A172 (cell line): ENCODE measurements at places on chromosomes 7 and 10. TPM values are rescaled to one million over a fixed set of nuclear protein-coding genes. Genes with fewer than 3 reads are reported as not detected.
A peak's percentile ranks its signal among the peaks of the same experiment; 100 is the strongest.

PARD3 gene
- total RNA-seq = 48.3 and 52.9 TPM in 2 replicates

DNA sequence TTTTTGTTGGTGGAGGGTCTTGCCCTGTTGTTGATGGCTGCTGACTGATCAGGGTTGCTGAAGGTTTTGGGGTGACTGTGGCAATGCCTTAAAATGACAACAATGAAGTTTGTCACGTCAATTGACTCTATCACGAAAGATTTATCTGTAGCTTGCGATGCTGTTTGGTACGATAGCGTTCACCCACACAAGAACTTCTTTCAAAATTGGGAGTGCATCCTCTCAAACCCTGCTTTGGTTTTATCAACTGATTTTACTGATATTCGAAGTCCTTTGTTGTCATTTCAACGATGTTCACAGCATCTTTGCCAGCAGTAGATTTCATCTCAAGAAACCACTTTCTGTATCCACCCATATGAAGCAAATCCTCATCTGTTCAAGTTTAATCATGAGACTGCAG lies 26.0 kb downstream of the NAMPT start:
- no peak for DNase-seq

DNA sequence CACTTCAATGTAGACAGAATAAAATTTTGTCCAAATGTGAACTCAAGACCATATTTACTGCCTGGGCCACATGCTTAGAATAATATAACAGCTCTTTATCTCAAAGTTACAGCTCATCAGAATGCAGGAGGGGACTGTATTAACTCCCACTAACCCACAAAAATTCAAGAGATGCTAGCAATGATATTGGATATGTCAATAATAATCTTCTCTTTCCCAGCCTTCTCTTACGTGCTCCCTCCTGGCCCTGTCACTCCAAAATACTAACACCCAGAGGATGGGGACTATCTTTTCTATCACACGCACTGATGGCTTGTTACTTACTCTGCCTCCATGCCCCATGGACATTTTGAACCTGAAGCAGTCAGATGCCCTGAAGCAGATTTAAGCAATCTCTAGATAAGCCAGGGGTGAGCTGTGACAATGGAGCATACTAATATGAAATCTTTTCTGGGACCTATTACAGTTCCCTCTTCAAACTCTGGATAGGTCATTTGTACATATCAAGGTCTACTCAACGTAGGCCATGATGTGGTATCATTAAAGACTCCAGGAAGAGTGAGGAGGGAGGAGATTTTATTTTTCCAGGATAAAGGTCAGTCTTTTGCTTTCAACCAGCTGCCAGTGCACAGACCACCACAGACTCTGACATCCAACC lies 803.0 kb downstream of the GRM8 start:
- no peak for DNase-seq

DNA sequence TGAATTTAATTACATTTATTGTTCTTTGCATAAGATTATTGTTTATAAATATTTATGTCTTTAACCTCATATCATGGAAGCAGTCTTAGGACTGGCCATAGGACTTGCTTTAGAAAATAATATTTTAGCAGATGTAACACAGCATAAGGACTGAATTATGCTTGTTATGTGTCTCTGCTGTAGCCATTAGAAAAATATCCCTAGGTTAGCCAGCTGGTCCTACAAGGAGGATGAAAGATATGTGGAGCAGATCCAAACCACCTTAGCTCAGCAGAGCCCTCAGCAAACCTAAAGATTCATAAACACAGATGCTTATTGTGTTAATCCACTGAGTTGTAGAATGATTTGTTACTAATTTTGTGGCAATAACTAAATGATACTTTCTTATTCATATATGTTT lies 166.0 kb upstream of the COL1A2 start:
- DNase-seq = no peak

- DNase-seq = peak; percentile 88
These were observed 35.5 kb upstream of the NCAPG2 start for GRCh38 chr7:158740013-158740656.

- DNase-seq = peak; percentile 57
These were observed 75.6 kb downstream of the CCDC6 start for GRCh38 chr10:59830601-59831259.

DNA sequence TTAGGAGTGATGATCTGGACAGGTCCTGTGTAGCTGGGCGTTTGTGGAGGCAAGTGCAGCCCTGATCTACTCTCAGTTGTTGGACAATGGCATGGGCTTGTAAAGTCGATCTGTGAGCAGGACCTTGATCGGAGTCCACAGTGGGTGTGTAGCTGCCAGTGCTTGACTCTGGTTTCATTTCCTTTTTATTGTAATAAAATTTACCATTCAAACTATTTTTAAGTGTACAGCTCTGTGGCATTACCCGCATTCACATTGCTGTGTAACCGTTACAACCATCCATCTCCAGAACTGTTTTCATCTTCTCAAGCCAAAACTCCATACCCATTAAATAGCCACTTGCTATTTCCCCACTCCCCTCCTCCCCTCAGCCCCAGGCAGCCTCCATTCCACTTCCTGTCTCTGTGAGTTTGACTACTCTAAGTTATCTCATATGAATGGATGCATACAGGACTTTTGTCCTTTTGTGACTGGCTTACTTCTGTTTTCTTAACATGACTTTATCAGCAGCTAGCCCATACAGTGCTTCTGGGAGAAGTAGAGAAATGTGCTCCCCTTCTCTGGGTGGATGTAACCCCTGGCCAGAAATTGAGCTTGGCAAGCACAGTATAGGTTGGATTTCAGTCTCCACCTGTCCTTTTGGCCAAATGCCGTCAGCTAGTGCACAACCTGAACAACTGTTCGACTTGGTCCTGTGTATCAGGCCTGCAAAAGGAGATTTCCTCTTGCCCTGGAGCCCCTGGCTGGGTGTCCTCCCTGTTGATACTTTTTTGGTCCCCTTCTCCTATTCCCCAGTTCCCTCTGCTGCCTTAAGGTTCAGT lies 180.0 kb downstream of the LRMDA start:
- no peak for DNase-seq

GRCh38 chr10:7634142-7634894 lies 32.4 kb downstream of the ITIH5 start:
- no peak for DNase-seq

PFKFB3 gene
- total RNA-seq = 12.2 and 16.5 TPM in 2 replicates

- no peak for DNase-seq
These were observed 77.7 kb upstream of the FAM3C start for GRCh38 chr7:121473645-121474300.

DNA sequence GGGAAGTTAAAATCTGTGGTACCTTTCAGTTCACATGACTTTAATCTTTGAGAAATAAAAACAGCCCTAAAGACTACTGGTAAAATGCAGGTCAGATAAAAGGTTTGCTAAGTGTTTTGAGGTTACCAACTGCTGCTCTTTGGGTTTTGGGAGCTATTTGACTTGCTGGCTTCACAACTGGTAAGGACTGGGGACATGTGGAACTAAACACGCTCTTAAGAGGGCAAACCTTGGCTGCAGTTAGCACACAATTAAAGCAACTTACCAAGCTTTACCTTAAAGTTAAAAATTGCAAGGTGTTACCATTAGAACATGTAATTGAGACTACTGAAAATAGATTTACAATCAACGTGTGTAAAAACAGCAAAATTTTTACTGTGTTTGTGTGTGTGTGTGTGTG lies 220.2 kb downstream of the PHF14 start:
- DNase-seq = no peak

PNLIP gene
- total RNA-seq = not detected in 2 replicates

DNA sequence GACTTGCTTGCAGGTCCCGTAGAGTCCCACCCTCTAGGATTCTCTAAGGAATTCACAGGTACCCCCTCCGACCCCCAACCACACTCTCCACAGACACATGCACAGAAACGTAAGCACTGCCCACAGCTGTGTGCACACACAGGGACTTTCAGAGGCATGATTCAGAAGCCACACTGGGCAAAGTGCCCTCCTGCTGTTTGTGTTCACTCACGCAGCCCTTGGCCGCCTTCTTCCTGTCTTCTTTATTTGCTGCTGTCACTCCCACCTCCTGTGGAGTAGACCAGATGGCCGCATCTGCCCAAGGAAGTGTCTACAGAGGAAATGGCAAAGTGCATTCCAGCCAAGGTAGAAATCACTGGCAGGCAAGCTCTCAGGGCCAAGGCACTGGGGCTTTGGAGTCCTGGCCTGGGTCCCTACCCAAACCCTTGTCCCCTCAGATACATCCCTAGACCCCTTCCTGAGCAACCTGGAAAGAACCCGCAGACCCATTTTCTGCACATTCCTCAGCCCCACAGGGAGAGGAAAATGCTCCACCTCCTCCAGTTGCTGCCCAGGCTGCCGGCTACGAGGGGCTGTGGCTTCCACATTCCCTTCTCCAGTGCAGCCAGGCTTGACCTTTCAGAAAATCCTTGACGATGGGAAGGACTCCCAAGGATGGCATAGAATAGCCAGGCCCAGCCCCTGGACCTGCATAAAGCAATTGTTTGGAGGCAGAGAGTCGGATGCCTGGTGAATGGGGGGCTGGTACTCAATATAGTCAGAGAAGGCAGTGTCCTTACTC lies 21.6 kb upstream of the GIMAP8 start:
- DNase-seq = peak; percentile 96

DNA sequence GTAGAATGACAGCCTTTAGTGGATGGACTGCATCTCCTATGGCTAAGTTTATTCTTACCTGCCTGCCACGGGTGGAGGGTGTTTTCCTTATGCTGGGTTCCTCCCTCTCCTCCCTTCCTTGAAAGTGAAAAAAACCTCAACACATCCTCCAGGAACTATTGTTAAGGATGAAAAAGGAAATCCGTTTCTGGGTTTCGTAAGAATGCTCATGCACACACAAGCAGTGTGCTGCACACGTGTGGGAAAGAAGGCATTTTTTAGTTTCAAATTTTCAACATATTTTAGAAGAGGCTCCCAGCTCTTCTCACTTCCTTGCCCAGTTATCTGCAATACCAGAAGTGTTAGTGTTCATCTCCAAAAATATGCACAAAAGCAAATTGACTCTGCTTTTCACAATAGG lies 90.6 kb downstream of the FAM171A1 start:
- no peak for DNase-seq

ABCC2 gene
- 0.69 and 1.8 TPM in 2 replicates for total RNA-seq

GRCh38 chr7:144090667-144091066 lies 4.6 kb downstream of the OR2A12 start:
- DNase-seq = no peak

DNA sequence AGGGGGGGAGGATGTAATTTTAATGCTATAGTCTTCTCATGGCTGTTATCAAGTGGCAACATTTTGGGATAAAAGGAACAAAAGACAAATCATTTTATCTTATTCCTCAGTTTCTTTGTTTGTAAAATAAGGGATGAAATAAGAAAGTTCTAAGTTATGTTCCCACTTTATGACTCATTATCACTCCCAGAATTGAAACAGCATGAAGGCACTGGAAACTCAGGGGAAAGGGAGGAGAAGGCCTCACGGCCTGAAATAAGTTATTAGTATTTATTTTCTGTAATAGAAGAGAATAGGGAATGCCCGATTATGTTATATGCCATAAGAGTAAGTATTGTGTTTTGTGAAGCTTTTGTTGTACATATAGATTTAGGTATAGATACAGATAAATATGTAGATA lies 85.0 kb upstream of the NAMPT start:
- DNase-seq = no peak

- no peak for DNase-seq
These were observed 151.1 kb upstream of the CACNA2D1 start for GRCh38 chr7:82594665-82595064.

LAMB4 gene
- 0.19 TPM in 1 of 2 replicates, not detected in the other for total RNA-seq

GRCh38 chr7:158025686-158026600 lies 561.7 kb downstream of the PTPRN2 start:
- DNase-seq = no peak

DNA sequence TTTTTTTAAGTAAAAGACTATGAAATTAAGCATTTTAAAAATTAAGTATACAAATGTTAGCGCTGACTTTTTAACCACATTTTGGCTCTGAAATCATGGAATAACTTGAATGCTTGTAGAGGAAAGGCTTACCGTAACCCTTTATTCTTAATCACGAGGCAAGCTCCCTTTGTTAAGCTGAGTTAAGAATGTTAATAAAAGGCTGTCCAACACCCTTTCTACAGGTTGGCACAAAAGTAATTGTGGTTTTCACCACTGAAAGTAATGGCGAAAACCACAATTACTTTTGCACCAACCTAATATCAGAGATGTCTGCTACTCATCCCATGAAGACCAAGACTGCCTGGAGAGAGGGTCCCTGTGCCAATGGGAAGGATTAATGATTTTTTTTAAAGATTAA lies 70.6 kb downstream of the STK17A start:
- DNase-seq = peak; percentile 41

DNA sequence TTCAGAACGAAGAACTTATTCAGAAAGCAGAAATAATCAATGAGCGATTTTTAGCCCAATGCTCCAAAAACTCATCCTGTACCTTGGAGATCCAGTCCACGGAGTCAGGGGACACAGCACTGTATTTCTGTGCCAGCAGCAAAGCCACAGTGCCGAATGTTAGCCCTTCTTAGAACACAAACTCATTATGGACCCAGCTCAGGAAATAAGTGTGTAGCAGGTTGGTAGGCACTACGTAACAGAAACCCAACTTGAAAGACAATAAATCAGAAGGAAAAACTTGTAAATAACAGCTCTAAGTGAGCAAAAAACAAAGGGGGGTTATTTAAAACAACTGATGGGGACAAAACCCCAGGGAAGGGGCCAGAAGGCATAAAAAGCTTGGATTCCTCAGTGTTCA lies 112.0 kb upstream of the PRSS1 start:
- no peak for DNase-seq

- no peak for DNase-seq
These were observed 38.3 kb upstream of the SLC35B4 start for GRCh38 chr7:134355004-134355525.

ANKRD30A gene
- not detected in 2 replicates for total RNA-seq

- no peak for DNase-seq
These were observed 51.7 kb upstream of the NEBL start for GRCh38 chr10:20948686-20949327.

- DNase-seq = peak; percentile 36
These were observed 63.6 kb downstream of the GPR37 start for GRCh38 chr7:124701955-124702354.

DNA sequence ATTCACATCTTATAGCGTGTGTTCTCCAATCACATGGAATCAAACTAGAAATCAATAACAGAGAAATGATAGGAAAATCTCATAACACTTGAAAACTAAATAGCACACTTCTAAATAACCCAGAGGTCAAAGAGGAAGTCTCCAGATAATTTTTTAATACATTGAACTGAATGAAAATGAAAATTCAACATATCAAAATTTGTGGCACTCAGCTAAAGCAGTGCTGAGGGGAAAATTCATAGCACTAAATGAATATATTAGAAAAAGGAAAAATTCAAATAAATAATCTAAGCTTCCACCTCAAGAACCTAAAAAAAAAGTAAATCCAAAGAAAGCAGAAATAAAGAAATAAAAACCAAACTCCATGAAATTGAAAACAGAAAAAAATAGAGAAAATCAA lies 17.3 kb downstream of the CALML3 start:
- DNase-seq = no peak

TFPI2 gene
- total RNA-seq = 6.2 and 6.5 TPM in 2 replicates
